NCI-H1105 (cell line): ENCODE measurements at places on chromosomes 12 and 14.

- DNase-seq, result no peak
Measured at GRCh38 chr14:59339524-59340330, 125.5 kb downstream of the GPR135 start.

GRCh38 chr14:61638595-61639387 lies 56.5 kb upstream of the HIF1A start:
- DNase-seq, result no peak

GRCh38 chr12:5758347-5758746 lies 186.7 kb downstream of the ANO2 start:
- no peak for DNase-seq

GRCh38 chr12:119578112-119578511 lies 15.5 kb upstream of the TMEM233 start:
- DNase-seq, result no peak

DNA sequence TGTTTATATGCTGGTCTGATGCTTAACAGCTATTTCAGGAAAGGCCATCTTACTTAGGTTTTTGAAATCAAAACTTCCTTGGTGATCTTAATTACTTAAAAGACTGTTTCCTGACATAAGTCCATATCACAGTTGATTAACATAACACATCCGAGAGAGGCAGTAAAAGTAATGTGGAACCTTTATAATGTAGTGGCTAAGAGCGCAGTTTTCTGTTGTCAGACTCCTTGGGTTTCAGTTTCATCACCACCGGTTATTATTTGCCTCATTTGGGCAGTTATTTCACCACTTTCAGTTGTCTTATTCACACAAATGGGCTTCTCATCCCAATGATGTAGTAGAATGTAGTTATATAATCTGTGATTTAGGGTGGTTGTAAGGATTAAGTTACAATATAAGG lies 30.9 kb downstream of the TBC1D15 start:
- no peak for DNase-seq

GRCh38 chr12:67669934-67670631 lies 21.5 kb downstream of the DYRK2 start:
- DNase-seq, result no peak

GRCh38 chr12:67223225-67223624 lies 45.9 kb upstream of the CAND1 start:
- no peak for DNase-seq

GRCh38 chr14:65042296-65042695 lies 55.6 kb downstream of the FNTB start:
- no peak for DNase-seq

DNA sequence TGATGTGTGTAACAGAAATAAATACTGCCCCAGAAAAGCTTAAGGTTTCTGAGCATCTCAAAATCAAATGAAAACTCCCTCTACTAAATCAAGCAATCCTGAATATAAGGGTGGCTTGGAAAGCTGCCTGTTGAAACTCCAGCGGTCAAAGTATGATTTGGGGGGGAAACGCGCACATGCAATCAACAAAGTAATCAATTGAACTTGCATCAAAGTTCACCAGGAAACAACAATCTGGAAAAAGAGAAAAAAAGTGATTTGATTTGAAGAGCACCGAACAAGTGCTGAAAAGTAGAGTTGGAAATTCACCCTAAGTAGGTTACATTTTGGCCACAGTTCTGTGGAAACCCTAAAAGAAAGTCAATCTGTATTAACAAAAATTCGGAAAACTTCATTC lies 700 bp downstream of the CNIH1 start:
- DNase-seq, result no peak

DNA sequence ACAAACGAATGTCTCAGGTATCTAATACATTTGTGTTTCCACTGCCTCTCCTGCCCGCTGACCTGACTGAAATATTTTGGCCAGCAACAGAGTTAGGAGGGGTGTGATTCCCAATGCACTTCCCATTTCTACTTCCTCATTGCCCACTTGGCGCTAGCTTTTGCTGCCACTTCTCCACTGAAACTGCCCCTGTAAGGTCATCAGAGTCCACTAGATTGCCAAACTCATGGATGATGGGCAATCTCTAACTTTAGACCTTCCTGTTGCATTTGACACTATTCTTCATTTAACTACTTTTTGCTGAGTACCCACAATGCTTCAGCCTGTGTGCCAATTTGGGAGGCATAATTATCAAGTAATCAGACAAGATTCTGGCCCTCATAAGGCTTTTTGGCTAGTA lies 40.8 kb downstream of the GPR65 start:
- DNase-seq, result no peak

GRCh38 chr14:104641753-104642539 lies 37.4 kb upstream of the TMEM179 start:
- DNase-seq, result no peak

GRCh38 chr14:99035712-99036610 lies 236.0 kb downstream of the BCL11B start:
- DNase-seq, result no peak

GRCh38 chr12:16610001-16610585 lies 4.1 kb upstream of the LMO3 start:
- DNase-seq, result no peak

- no peak for DNase-seq
Measured at GRCh38 chr14:64232095-64232838, 61.9 kb downstream of the ESR2 start.

- peak; percentile 44 for DNase-seq
Measured at GRCh38 chr12:109393437-109394345, 46.0 kb downstream of the MYO1H start.

DNA sequence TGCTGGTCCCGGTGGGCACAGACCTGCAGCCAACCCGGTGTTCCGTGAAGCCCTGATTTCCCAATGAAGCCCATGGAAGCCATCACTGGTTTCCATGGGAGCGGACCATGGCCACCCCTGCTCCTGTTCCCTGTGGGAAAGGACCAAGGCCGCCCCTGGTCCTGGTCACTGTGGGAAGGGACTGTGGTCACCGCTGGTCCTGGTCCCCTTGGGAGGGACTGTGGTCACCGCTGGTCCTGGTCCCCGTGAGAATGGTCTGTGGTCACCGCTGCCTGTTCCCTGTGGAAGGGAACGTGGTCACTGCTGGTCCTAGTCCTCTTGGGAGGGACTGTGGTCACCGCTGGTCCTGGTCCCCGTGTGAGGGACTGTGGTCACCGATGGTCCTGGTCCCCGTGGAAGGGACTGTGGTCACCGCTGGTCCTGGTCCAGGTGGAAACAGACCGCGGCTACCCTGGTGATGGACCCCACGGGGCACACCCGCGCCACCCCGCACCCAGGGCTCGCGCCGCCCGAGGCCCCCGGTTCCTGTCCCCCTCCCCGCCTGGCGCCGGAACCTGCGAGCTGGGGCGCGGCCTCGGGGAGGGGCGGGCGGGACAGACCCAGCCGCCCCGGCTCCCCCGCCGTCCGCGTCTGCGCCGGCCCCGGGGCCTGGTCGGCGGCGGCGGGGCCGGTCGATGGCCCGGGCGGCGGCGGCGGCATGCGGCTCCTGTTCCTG lies at the start of gene GLT1D1:
GLT1D1 (plus strand) TSS at position 594 of the 715 bp plus-strand sequence; CDS start at position 698, 104 bp downstream.
- DNase-seq, result no peak

DNA sequence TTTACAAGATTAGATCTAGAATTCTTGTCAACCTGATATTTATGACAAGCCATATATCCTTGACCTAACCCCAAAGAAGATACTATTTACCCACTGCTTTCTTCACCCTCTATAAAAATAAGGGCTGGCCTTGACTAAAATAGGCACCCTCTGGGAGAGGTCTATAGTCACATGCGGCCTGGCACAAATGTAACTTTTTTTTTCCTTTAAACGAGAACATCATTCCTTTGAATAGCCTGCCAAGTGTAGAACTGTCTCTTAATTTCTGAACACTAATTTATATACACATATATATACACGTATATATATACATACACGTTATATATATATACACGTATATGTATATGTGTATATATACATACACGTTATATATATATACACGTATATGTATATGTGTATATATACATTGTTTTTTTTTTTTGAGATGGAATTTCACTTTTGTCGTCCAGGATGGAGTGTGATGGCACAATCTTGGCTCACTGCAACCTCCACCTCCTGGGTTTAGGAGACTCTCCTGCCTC lies 18.6 kb downstream of the PPTC7 start:
- no peak for DNase-seq

DNA sequence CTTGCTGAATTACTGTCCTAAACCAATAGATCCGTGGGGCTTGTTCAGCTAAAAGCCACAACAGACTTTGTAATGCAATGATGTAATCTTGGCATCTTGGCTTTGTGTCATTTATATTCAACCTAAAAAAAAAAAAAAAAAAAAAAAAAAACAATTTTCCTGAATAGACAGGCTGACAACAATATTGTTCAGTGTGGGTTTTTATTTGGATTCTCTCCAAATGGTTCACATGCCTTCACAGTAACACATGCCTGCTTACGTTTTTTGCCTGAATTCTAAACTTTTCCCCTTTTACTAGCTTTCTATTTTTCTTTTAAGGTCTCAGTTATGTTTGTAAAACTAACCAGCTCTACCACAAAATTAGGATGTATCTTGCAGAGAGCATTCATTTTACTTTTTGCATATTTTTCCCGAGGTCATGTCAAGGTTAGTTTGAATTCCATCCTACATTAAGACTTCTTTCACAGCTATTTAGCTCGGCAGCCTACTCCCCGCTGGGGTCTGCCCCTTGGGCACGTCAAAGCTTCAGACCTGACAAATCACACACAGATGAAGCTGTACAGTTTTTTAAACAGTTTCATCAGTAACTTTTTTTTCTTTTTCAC lies 213.7 kb upstream of the NPAS3 start:
- DNase-seq, result no peak
